ENCODE measurements at places on chromosomes 4 and X.

DNA sequence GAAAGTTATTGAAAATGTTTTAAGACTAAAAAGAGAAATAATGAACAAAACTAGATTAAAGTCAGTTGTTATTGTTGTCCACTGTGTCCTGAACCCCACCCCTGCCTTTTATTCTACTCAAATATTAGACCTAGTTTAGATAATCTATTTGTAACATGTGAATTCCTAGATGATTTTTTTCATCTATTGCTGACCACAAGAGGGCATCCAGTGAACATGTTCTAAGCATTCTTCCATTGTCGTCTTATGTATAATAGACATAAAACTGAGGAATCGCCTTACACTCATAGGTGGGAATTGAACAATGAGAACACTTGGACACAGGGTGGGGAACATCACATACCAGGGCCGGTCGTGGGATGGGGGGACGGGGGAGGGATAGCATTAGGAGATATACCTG is 36.4 kb upstream of the HPRT1 start:
- no peak for DNase-seq

GRCh38 chrX:3638280-3638873 is 75.1 kb downstream of the PRKX start:
- DNase-seq: no peak

DNA sequence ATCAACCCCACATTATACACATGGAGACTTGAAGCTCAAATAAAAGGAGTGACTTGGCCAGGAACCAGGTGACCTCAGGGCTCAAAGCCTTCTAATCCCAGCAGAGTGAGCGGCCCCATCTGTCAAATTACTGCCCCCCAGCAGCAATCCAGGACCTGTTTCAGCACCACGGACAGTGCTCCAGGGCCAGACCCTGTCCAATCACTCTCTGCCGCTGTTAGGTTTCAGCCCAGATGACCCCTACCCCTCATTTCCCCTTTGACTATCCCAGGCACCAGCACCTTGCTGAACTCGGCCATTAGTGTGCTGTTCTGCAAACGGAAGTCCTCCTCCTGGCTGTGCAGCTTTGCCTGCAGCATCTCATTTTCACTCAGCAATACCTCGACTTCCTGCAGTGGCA is 5.1 kb downstream of the GRIPAP1 start:
- no peak for DNase-seq

DNA sequence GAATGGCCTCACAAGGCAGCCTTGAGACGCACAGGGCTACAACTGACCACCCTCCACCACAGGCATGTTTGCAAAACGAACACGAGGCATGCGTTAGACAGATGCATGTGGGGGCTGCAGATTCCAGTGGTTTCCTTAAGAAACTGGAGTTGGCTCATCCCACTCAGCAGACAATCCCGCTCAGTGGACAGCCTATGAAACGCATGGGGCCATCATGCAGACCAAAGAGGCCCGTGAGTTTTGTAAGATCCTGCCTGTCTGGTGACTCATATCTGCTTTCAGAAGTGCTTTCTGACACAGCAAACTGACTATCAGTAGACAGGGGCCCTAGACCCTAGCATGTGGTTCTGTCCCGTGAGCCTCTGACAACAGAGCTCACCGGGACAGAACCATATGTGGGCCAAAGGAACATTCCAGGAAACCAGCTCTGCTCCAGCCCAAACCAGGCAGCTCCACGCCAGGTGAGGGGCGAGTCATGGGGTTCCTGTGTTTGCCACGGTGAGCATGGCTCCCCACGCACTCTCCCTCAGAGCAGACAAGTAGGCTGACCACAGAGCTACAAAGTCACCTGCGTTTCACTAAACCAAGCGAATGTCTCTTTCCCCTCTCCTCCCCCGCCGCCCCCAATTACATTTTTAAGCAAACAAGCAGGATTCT is 74.4 kb downstream of the MTMR1 start:
- DNase-seq: no peak

GRCh38 chr4:72418458-72418857 is 150.6 kb downstream of the ADAMTS3 start:
- peak; percentile 16 for DNase-seq

DNA sequence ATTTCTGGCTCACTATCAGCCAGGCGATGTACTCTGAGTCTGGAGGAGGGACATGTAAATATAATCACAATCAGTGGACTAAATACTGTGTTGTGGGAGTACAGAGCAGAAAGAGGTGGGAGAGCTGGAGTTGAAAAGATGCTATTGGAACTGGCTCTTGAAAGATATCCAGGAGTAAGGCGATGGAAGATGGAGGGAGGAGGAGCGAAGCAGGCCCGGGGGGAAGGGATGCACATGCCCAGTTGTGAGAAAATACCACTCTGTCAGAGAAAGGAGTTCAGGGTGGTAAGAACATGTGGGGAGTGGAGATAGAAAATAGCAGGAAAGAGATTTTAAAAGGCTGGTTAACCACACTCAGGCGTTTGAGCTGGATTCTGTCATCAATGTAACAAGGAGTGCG is 216.9 kb upstream of the ETNPPL start:
- DNase-seq: no peak

GRCh38 chr4:41236032-41236431 is 20.7 kb upstream of the UCHL1 start:
- no peak for DNase-seq

DNA sequence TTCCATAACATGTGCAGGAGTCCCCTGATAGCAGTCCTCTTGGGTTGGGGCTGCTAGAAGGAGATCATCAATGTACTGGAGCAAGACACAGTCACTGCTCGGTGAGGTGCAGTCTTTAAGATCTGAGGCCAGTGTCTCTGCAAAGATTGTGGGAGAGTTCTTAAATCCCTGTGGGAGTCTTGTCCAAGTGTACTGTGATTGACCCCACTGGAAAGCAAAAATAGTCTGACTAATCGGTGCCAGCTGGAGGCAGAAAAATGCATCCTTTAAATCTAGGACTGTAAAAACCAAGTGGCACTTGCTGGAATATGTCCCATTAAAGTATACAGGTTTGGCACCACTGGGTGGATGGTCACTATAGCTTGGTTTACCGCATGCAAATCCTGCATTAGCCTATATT is 31.1 kb downstream of the SULT1E1 start:
- DNase-seq: no peak

GRCh38 chr4:172042714-172043114 is 229.5 kb downstream of the GALNTL6 start:
- no peak for DNase-seq

GRCh38 chrX:121832446-121832845 is 785.0 kb downstream of the GLUD2 start:
- DNase-seq: no peak

GRCh38 chr4:24659241-24659961 is 75.0 kb upstream of the DHX15 start:
- DNase-seq: peak; percentile 68

DNA sequence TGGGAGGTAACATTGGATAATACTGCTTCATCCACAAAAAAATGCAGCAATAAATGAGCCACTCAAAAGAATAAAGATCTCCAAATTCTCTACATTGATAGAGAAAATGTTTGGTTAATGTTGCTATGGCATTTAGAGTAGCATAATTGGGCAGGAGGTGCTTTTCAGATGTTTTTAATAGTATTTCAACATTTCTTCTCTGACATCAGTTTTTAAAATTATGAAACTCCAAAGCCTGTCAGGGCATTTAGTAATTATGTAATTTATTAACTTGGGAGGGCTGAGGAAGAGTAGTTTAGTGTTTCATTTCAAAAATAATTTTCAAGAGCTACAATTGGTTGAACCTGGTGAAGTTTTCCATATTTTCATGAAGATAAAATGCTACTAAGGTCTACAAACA is 211.3 kb upstream of the INTU start:
- DNase-seq: no peak

GRCh38 chr4:109359040-109359646 is 56.7 kb upstream of the COL25A1 start:
- no peak for DNase-seq

- no peak for DNase-seq
Observed at GRCh38 chr4:17132226-17132625, 233.8 kb upstream of the LDB2 start.

DNA sequence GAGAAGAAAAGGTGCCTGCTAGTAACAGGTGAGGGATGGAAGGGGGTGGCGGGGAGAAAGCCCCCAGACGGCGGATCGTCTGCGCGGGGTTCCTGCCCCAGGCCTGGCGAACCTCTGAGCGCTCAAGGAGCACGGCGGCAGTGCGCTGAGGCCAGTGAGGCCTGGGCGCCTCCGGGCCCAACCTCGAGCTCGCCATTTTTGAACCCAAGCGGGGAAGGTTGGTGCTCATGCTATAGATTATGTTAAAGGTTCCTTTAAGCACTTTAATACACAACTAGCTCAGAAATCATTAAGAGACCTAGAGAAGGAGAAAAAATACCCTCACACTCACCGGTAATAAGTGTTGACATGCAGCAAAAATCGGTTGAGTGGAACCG is 7.9 kb downstream of the PITX2 start:
- no peak for DNase-seq

- no peak for DNase-seq
Observed at GRCh38 chr4:108155373-108155772, 13.4 kb downstream of the LEF1 start.

DNA sequence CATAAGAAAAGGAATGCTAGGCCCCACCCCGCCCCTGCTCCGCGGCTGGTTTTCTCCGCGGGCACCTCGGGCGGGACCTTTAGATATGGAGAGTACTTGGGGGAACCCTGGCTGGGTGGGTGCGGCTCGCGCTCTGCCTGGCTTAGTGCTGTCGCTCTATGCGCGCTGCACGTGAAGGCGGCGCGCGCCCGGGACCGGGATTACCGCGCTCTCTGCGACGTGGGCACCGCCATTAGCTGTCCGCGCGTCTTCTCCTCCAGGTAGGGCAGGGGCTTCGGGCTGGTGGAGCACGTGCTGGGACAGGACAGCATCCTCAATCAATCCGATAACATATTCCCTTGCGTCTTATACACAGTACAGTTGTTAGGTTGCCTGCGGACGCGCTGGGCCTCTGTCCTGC is 56.0 kb downstream of the MAGEB10 start:
- no peak for DNase-seq

GRCh38 chr4:168514249-168514852 is 17.5 kb downstream of the PALLD start:
- no peak for DNase-seq

DNA sequence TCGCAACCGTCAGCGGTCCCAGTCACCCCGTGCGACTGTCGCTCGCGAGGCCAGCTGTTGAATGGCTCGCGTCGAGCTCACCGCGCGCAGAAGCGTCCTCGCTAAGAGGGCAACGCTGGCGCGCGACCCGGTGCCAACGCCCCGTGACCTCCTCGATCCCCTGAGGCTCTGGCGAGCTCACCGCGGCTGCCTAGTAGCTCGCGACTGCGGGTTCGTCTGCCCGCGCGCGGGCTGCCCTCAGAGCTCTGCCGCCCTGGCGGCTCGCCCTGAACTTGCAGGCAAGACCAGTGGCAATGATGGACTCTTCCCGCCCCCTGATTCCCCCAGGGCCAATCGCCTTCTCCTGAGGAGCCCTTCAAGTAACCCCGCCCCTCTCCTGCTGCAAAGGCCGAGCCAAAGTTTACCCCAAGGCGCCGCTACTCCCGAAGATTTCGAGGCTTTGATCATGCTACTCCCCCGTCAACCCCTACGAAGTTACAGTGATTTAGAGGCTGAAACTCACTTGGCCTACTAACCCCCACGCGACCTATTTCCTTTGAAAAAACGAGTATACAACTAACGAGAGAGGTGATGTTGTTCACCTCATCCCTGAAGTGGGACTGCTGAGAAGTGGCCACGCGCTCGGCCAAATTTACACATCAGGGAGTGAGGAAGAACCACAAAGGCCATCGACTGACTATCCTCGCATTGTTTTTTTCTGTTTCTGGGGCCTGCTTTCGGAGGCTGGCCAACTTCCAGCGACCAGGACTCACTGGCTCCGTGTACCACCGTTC is 37.5 kb downstream of the PGRMC1 start:
- no peak for DNase-seq

GRCh38 chrX:24241822-24242648 is 71.8 kb downstream of the SUPT20HL2 start:
- no peak for DNase-seq

DNA sequence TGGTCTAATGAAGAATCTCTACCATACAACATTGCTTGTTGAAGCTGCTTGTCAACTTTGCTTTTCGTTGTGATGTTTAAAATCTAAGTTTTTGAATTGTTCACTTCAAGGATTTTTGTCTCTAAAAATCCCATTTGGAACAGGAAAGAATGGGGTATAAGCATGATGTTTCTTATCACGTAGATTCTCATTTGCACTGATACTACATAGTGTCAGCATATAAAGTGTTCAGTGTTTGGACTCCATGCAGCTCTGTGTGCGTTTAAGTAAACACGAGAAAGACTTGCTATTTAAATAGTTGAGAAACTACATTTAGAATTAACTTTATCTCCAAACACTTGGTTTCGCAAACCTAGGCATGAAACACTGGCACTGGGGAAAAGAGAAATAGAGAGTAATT is 452.5 kb downstream of the NKX6-1 start:
- DNase-seq: no peak

GRCh38 chr4:11565899-11566298 is 137.2 kb upstream of the HS3ST1 start:
- DNase-seq: no peak

DNA sequence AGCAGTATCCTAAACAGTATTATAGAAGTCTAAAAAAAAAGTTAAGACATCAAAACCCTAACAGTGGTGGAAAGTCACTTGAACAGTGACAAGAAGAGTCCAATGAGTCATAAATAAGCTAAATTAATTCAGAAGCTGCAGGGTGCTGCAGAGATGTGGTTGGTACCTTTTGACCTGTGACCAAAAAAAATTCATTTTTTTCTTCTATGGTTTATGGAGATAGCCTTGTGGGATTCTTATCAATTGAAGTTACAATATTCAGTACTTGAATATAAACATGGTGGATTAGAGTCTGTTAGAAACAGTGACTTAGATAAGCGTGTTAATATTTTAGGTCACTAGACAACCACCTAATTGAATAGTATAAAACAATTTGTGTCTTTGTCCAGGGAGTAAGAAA is 35.4 kb downstream of the CCSER1 start:
- DNase-seq: no peak

DNA sequence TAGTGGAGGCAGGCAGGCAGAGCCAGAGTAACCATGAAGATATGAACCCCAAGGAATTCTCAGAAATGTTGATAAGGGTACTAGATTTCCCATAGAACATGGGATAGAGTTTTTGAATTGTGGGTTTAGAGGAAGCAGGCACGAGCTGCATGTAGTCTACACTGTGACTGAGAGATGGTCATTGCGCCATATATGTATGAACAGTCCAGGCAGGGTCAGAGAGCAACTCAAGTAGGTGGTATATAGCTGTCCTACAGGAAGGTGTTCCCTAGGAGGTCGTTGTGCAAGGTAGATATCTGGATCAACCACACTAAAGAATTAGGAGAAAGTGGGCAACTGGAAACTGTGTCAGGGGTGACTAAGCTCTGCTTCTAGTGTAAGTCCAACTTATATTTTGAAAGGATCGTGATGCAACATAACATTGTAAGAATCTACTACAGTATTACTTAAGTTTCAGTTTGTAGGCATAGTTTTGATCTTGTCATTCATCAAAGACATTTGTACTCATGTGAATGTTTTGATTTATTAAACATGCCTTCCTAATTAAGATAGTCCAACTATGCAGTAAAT is 94.6 kb downstream of the HPGD start:
- DNase-seq: no peak

Data from NCI-H187 (cell line).